ENCODE measurements at places on chromosomes 2 and 18. TPM values are rescaled to one million over a fixed set of nuclear protein-coding genes. Genes with fewer than 3 reads are reported as not detected.

DNA sequence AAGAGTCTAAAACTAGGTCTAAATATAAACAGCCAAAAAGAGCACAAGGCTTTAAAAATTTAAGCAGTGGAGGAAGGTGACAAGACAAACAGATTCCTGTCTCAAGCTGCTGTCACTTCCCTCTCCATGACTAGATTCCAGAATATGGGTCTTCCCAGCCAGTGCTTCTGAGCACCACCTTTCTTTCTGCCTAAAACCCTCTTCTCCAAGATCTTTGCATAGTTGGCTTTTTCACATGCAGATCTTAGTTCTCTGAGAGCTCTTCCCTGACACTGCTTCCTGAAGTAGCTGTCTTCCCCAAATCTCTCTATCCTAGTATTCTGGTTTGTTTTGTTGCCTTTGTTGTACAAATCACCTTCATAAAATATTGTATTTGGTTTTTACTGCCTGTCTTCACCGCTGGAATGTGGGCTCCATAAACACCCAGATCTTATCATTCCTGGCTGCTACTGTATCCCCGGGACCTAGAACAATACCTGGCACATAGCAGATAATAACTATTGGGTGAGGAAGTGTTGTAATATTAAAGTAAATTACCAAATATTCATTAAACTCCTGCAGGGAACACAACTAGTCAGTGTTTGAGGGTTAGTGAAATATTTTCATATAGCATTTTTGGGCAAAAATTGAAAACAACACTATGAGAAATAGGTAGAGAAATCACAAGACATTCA lies 150.2 kb downstream of the CCDC85A start:
- H3K27me3 ChIP-seq, result no peaks in the 10 kb centered on the region
- no peak overlapping the region for H3K27ac ChIP-seq
- no peaks in the 10 kb centered on the region for H3K4me1 ChIP-seq
- no peak overlapping the region for H3K4me3 ChIP-seq
- H3K36me3 ChIP-seq, result no peaks in the 10 kb centered on the region
- DNase-seq, result no peak

GRCh38 chr18:72542984-72543356 lies 1.2 kb downstream of the CBLN2 start:
- no peak overlapping the region for H3K27ac ChIP-seq
- H3K4me1 ChIP-seq, result no peaks in the 10 kb centered on the region
- H3K27me3 ChIP-seq, result peaks cover 11% of the 10 kb centered on the region
- H3K4me3 ChIP-seq, result no peak overlapping the region
- no peak for DNase-seq

GRCh38 chr2:233418761-233419546 lies 64.7 kb downstream of the DGKD start:
- no peaks in the 10 kb centered on the region for H3K27me3 ChIP-seq
- 0 out of 2 replicates have a peak, but pooled peaks cover 2% of the 10 kb centered on the region for H3K36me3 ChIP-seq
- H3K4me1 ChIP-seq, result peaks cover 31% of the 10 kb centered on the region
- no peak overlapping the region for H3K4me3 ChIP-seq
- no peak overlapping the region for H3K27ac ChIP-seq

Gene TYMS
- 26.7 TPM for total RNA-seq

DNA sequence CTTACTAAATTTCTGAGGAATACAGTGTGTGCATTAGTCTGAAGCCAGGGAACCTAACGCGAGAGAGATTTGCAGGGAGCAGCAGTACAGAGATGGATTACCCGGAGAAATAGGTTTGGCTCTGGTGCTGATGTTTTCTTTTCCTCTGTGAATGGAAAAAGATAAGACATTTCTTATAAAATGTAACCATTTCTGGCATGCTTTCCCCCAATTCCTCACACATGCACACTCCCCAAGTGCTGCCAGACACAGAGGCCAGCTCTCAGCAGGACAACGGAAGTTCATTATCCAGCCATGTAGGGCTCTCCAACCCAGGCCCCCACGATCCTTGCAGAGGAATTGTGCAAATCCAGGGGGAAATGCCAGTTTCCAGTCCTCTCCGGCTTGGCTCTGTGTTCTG lies 224.5 kb upstream of the MGAT5 start:
- peaks cover 13% of the 10 kb centered on the region for H3K27me3 ChIP-seq
- no peak for DNase-seq
- no peak overlapping the region for H3K4me3 ChIP-seq
- H3K4me1 ChIP-seq, result peaks cover 3% of the 10 kb centered on the region
- H3K36me3 ChIP-seq, result no peaks in the 10 kb centered on the region
- H3K27ac ChIP-seq, result no peak overlapping the region

Gene C2orf80
- total RNA-seq, result not detected

- no peak for DNase-seq
- H3K4me1 ChIP-seq, result no peaks in the 10 kb centered on the region
- no peak overlapping the region for H3K27ac ChIP-seq
- peaks cover 32% of the 10 kb centered on the region for H3K27me3 ChIP-seq
- no peak overlapping the region for H3K4me3 ChIP-seq
- no peaks in the 10 kb centered on the region for H3K36me3 ChIP-seq
Measured at GRCh38 chr2:15944325-15945017, 4.1 kb downstream of the MYCN start.

GRCh38 chr2:200239216-200239615 lies 67.3 kb upstream of the SPATS2L start:
- no peaks in the 10 kb centered on the region for H3K36me3 ChIP-seq
- peaks cover 2% of the 10 kb centered on the region for H3K27me3 ChIP-seq
- H3K4me1 ChIP-seq, result 0 out of 2 replicates have a peak, but pooled peaks cover 2% of the 10 kb centered on the region
- H3K27ac ChIP-seq, result no peak overlapping the region
